CD4-positive, alpha-beta T cell treated with Interleukin-1 beta for 1 hour (primary cell): ENCODE measurements at places on chromosomes 11 and 22.

- no peak for DNase-seq
These were observed 17.2 kb upstream of the UVRAG start for GRCh38 chr11:75797792-75798191.

GRCh38 chr22:39254789-39255298 is 10.1 kb upstream of the PDGFB start:
- DNase-seq, result peak; percentile 55

DNA sequence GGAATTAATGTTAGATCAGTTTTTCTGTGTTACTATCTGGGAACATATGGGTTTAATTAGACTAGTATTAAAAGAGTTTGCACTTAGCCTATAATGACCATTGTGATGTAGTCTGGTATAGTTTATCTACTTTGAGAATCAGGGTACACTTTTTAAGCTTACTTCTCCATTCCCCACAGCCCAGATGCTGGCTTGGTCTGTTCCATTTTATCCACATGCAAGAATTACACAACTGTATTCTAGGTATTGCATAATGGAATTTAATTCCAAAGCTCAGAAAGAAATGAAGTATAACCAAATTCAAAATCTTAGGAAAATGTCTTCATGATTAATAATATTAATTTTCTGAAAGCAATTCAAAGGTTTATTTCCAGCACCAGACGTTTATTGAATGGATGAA is 122.2 kb upstream of the PDGFD start:
- no peak for DNase-seq

GRCh38 chr11:62553839-62554361 is 7.3 kb upstream of the AHNAK start:
- peak; percentile 31 for DNase-seq

GRCh38 chr22:43015677-43016042 is 711 bp upstream of the PACSIN2 start:
- no peak for DNase-seq

- no peak for DNase-seq
These were observed 75.3 kb downstream of the MED15 start for GRCh38 chr22:20582520-20583361.

DNA sequence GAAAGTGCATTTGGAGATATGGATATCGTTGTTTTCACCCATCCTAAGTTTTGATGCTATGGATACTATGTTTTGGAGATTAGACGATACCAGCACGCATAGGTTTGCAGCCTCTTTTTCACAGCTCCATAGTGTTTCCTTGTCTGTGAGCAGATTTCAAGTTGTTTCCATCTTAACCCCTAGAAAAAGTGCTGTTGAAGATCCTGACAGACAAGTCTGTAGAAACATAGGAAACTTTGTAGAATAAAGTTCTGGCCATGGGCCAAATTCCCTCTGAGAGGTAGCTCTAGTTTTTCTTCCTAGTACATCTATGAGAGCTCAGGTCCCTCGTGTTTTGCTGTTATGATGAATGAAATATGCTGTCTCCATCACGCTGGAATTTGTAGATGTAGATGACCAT is 32.4 kb downstream of the ST3GAL4 start:
- no peak for DNase-seq

- DNase-seq, result peak; percentile 54
These were observed 13.9 kb upstream of the TP53AIP1 start for GRCh38 chr11:128956401-128957201.

DNA sequence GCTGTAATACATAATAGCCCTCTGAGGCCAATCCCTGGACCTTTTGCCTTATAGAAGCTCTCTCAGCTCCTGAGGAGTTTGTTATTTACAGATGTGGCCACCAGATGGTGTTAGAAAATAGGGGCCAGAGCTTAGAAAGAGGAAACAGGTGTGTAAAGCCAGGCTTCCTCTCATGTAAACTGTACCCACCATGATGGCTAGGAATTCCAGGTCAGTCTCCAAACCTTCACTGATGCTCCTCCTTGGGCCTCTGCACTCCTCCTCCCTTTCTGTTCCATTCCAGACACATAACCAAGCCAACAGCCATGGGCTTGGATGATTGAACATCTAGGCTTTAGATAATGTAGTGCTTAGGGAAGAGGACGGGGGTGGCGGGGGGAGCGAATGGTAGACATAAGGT is 39.7 kb downstream of the USP35 start:
- peak; percentile 20 for DNase-seq

DNA sequence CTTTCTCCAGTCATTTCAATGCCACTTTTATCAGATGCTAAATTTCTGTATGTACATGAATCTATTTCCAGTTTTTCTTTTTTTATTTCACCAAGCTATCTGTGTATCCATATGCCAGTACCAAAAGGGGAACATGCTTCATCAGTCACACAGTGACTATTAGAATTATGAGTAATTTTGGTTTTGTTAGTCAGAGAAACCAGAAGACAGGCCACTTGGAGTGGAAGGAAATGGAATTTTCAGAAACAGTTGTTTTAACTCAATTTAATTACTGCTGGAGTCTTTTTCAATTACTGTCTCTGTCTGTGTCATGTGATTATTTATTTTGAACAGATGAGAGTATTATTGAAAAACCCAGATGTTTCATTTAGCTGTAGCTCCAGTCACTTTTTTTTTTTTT is 84.6 kb upstream of the ANO3 start:
- DNase-seq, result no peak

- DNase-seq, result no peak
These were observed 14.5 kb upstream of the APLNR start for GRCh38 chr11:57251491-57252104.

- peak; percentile 44 for DNase-seq
These were observed 8.6 kb upstream of the CD3E start for GRCh38 chr11:118295815-118296454.

- DNase-seq, result no peak
These were observed 13.1 kb downstream of the MED19 start for GRCh38 chr11:57698843-57699365.

DNA sequence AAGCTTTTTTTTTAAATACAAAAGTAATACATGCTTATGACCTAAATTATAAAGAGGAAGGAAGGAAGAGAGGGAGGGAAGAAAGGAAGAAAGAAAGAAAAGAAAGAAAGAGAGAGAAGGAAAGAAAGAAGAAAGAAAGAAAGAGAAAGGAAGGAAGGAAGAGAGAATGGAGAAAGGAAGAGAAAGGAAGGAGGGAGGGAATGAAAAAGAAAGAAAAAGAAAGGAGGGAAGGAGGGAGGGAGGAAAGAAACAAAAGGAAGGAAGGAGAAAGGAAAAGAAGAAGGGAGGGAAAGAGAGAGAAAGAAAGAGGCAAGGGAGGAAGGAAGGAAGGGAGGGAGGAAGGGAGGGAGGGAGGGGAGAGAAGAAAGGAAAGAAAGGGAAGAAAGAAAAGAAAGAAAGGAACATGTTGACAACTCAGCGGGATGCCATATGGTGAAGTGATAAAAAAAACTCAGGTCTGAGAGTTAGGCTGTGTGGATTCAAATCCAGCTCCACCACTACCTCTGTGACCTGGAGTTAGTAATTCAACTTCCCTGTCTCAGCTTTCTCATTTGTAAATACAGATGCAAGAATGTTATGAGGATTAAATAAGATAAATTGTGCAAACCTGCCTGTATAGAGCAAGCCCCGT is 9.6 kb upstream of the EED start:
- no peak for DNase-seq

DNA sequence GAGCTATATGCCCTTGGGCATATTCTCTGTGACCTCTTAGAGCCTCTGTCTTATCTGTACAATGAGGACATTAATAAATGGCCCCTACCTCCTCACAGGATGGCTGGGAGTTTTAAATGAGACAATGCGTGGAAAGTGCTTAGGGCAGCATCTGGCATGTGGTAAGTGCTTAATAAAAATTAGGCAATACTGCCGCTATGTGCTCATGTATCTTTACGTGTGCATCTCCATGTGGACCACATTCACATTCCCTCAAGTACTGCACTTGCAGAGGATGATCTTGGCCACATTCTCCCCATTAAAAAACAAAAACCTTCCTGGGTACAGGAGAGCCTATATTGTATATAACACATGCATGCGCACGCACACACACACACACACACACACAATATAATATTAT is 19.1 kb upstream of the BSX start:
- DNase-seq, result no peak

GRCh38 chr22:20463324-20464095 is 25.9 kb upstream of the SCARF2 start:
- peak; percentile 62 for DNase-seq

DNA sequence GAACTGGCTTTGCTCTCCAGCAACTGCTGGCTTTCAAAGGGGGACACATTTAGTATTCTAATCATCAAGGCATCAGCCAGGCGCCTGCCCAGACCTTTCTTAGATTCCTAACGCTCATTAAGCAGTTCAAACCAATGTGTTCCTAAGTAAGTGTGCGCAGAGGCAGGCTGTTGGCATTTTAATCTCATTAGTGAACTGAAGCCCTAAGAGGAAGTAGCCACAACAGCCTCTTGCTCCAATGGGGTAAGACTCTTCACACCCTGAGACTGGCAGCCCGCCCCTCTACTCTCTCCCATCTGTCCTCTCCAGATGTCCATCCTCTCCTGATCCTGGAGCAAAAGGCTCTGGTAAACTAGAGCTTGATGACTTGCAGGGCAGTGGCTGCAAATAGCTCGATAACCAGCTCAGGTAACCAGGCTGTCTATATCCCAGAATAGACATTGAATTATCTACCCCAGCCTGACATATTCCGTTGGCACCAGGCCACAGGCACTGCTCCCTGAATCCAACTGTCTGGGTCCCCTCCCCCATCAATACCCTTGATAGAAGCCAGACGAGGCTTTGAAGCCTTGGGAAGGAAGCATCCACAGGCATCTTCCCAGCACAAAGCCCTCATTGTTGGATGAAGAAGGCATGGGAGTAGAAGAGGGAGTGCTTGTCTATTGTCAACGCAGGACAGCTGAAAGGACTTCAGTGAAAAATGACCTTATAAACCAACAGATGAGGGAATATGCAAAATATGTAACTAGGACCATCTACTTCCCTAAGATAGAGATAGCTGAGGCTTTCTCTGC is 321.1 kb downstream of the TENM4 start:
- DNase-seq, result no peak

DNA sequence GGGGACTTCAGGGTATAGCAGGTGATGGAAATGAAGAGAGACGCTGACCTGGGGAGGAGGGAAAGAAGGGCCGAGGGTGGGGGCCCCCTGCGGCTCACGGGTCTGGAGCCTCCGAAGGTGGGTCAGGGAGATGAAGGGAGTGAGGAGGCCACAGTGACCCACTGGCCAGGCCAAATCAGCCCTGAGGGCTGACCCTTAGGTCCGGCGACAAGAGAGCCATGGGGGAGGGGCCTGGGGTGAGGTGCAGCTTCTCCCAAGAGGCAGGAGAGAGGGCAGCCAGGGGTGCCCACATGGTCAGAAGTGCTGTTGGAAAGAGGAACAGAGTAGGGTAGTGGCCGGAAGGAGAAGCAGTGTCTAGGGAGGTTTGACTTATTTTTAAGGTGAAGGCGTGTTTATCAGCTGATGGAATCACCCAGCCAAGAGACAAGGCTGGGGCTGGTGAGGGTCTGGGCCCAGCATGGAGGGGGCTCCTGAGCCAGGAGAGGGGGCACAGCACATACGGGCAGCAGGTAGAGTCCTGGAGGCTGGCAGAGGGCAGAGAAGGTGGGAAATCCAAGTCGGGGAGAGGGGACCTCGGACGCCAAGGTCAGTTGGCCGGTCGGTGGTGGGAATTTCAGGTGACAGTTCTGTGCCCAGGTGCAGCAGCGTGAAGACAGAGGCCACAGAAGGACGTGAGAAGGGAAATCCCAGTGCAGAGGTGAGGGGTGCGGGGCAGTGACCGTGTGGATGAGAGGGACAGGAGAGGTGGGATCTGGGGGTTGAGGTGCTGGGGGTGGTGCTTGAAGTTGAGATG is 49.0 kb downstream of the LINC01488 start:
- no peak for DNase-seq

- DNase-seq, result peak; percentile 28
These were observed 1.1 kb upstream of the DDX6 start for GRCh38 chr11:118791961-118792569.

DNA sequence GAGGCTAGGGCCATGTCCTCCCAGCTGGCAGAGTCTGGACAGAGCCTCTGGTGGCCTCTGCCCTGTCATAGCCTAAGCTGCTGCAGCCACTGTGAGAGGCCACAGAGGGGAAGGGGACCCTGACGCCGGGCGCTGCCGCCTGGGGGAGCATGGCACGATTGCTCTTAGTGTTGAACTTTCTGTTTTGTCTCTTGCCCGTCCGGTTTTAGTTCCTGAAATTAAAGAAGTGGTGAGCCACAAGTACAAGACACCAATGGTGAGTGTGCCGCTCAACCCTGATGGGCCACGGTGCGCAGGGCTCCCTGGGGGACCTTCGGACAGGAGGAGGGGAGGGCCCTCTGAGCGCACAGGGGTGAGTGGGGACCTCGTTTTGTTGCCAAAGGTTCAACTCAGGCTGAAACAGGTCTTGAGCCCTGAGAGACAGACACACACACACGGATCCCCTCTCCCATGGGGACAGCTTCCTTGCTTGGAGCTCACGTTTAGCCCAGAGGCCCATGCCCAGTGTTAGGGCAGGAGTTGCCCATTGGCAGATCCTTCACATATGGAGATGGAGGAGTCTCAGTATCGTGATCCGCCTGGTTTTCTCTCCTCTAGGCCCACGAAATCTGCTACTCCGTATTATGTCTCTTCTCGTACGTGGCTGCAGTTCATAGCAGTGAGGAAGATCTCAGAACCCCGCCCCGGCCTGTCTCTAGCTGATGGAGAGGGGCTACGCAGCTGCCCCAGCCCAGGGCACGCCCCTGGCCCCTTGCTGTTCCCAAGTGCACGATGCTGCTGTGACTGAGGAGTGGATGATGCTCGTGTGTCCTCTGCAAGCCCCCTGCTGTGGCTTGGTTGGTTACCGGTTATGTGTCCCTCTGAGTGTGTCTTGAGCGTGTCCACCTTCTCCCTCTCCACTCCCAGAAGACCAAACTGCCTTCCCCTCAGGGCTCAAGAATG is 23.8 kb downstream of the MYBPC3 start:
- DNase-seq, result peak; percentile 2

GRCh38 chr11:128297805-128298204 is 289.6 kb downstream of the ETS1 start:
- DNase-seq, result no peak

GRCh38 chr11:44260081-44260480 is 49.9 kb downstream of the ALX4 start:
- DNase-seq, result no peak

- no peak for DNase-seq
These were observed 660.2 kb upstream of the API5 start for GRCh38 chr11:42651621-42652020.

DNA sequence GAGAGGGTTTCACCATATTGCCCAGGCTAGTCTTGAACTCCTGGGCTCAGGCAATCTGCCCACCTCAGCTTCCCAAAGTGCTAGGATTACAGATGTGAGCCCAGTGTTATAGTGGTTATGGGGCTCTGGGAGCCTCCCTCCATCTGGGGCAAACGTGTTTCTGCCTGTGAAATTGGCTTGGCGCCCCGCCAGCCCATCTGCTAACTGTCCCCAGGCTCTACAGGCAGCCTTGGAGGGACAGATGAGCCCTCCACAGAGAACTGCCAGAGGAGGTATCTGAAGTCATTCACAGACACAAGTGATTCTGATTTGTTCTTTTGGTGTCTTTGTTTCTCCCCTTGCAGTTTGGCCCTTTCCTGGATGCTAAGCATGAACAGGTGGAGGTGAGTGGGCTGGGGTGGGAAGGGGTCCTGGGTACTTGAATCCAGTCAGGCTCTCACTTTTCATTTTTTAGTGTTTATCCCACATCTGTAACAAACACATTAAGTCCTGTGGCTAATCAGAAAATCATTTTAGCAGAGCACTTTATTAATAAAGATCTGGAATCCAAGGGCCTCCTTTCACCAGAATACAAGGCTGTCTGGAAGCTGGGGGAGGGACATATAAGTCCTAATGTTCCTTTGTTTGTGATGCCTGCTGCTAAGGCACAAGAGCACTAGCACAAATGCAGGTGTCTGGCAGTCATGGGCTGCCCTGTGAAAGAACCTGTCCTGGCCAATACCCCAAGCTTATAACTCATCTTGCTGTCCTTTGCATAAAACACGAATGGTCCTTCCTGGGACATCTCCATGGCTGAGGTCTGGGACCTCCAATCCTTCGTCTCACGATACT is 25.7 kb upstream of the CDC42EP2 start:
- DNase-seq, result no peak
